Stimulated activated CD8-positive, alpha-beta memory T cell treated with anti-CD3 and anti-CD28 coated beads, Interleukin-2, amount 100 ng/mL, for 1 hour (primary cell): ENCODE measurements at places on chromosomes 3 and 15.

GRCh38 chr3:50512131-50512530 lies 8.7 kb upstream of the CACNA2D2 start:
- no peak for DNase-seq

GRCh38 chr3:27576171-27576570 lies 92.0 kb upstream of the SLC4A7 start:
- DNase-seq, result no peak

- no peak for DNase-seq
Measured at GRCh38 chr3:119418641-119419040, 44.8 kb downstream of the TMEM39A start.

- DNase-seq, result no peak
Measured at GRCh38 chr3:191026746-191027145, 164.3 kb upstream of the GMNC start.

DNA sequence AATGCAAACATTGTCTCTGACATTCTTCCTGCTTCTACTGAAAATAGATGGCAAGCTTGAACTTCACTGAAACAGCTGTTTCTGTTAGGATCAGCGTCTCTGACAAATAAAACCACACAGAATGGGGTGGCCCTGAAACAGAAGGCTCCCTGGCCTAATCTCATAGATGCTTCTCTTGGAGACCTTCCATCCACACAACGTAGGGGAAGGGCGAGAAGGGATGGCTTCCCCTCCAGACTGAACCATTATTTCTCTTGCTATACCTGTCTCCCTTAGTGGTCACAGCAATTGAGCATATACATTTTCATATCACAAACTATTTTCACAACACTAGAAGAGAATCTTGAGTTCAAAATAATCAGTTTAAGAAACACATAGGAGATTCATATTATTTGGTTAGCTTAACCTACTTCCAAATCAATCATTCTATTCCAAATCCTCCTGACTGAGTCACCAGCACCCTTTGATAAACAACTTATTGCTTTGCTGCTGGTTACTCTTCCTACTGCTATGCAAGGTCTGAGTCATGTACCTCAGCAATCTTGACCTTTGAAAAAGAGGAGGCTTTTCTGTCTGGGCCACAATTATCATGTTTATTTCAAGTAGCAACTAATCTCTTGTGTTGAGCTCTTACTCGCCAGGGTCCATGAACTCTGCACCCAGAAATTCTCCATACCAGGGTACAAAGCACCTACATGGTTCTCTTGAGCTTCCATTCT lies 45.5 kb downstream of the CBLB start:
- DNase-seq, result no peak

- no peak for DNase-seq
Measured at GRCh38 chr3:10299679-10300078, 6.9 kb upstream of the GHRL start.

- DNase-seq, result no peak
Measured at GRCh38 chr3:16801223-16801622, 83.5 kb upstream of the PLCL2 start.

GRCh38 chr3:96619475-96619874 lies 194.9 kb upstream of the EPHA6 start:
- no peak for DNase-seq

- DNase-seq, result no peak
Measured at GRCh38 chr15:39657668-39658067, 76.8 kb downstream of the THBS1 start.

- no peak for DNase-seq
Measured at GRCh38 chr15:101219441-101219840, 32.4 kb downstream of the CHSY1 start.

GRCh38 chr3:5092018-5092417 lies 30.1 kb upstream of the ARL8B start:
- DNase-seq, result no peak

GRCh38 chr3:172616031-172616461 lies 92.8 kb upstream of the TNFSF10 start:
- DNase-seq, result no peak

DNA sequence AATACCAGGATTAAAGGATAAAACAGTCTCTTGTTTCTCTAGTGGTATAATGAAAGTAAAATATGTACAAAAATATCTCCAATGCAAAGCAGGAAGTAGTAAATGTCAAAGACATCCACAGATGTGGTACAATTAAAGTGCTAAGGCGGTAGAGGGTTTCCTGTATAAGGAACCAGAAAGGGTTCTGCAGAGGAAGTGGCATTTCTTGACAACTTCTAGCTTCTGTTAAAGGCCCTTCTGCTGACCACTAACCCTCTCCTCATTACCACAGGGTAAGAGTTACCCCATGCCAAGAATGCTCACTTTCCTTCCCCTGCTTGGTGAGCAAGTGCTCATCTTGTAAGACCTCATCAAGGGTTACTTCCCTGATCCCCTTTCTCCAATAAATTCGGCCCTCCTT lies 883.6 kb upstream of the NR2F2 start:
- no peak for DNase-seq

GRCh38 chr3:18012436-18012835 lies 270.0 kb upstream of the TBC1D5 start:
- no peak for DNase-seq

DNA sequence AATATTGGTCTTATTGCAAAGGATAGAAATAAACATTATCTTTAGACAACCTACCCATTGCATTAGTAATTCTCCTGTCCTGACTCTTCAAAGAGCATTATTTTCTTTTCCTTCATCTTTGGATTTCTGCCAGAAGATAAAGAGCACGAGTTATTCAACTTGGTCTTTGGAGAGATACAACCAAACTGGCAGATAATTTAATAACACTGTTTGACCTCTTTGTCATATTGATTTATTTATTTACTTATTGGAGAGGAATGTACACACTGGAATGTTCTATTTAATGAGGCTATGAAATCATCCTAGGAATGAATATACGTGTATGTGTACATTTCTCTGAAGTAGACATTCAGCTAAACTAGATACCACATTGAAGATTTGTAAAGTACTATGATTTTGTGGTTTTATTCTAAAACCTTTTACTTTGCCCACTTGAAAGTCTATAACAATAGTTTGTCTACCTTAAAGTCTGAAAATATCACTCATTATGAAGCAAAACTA lies 462.1 kb downstream of the C3orf38 start:
- no peak for DNase-seq

DNA sequence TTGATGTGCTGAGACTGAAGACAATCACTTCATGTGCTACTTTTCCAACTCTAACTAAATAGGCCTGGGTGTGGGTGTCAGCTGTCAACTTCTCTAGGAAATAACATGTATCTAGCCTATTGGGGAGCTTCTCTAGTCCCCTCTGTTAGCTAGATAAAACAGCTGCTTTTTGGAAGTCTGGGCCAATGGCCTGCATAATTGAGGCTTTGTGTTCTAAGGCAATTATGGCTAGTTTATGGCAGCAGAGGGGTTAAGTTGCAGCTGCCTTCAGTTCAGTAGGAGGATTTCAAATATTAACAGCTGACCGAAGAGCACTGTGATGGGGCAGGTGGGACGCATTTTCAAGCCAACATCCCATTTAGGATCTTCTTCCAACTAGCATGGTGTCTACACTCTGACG lies 6.4 kb downstream of the COL8A1 start:
- DNase-seq, result no peak

- DNase-seq, result no peak
Measured at GRCh38 chr3:135487261-135487660, 478.3 kb upstream of the PPP2R3A start.

GRCh38 chr3:133211449-133211848 lies 173.3 kb downstream of the TMEM108 start:
- no peak for DNase-seq

- DNase-seq, result no peak
Measured at GRCh38 chr3:156535162-156535627, 19.7 kb downstream of the SSR3 start.

- DNase-seq, result no peak
Measured at GRCh38 chr3:161545824-161546223, 49.2 kb downstream of the OTOL1 start.

- no peak for DNase-seq
Measured at GRCh38 chr3:172371544-172371943, 76.7 kb downstream of the GHSR start.

DNA sequence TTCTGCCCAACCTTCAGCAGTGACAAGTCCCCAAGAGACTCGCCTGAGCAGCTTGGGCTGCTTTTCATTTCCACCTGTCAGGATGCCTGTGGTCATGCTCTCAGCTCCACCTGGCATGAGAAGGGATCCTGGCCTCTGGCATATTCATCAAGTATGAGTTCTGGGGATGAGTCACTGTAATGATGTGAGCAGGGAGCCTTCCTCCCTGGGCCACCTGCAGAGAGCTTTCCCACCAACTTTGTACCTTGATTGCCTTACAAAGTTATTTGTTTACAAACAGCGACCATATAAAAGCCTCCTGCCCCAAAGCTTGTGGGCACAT lies 3.5 kb downstream of the MYD88 start:
- no peak for DNase-seq

GRCh38 chr15:35182841-35183479 lies 97.9 kb upstream of the NANOGP8 start:
- DNase-seq, result no peak

- DNase-seq, result no peak
Measured at GRCh38 chr15:74832826-74833225, 6.4 kb downstream of the CPLX3 start.

- no peak for DNase-seq
Measured at GRCh38 chr15:46242935-46243334, 608.1 kb downstream of the SQOR start.
